ENCODE measurements at places on chromosomes 1 and 21. TPM values are rescaled to one million over a fixed set of nuclear protein-coding genes. Genes with fewer than 3 reads are reported as not detected.

DNA sequence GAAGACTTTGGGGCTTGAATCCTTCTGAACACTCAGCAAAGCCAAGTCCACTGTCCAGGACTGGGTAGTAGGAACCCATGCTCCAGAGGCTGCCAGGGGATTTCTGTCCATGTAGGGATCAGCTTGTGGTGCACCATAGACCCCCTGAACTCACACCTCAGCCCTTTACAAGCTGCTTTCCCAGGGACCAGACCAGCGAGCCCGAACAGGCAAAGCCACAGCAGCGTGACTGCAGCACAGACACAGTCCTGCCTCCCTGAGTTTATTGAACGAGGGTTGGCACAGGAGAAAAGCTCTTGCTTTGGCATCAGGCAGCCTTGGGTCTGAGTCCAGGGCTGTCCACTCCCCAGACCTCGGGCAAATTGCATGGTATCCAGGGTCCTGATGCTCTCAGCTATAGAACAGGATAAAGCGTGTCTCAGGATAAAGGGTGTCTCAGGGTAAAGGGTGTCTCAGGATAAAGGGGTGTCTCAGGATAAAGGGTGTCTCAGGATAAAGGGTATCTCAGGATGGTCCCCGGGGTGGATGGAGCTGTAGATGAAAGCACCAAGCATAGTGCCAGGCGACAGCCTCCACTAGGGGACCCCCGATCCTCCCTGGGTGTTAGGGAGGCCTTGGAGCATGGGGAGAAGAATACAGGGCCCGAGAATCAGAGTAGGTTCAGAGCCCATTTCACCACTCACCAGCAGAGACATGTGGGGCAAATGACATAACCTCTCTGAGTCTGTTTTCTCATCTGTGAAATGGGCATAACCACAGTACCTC lies 648.8 kb downstream of the NPHP4 start:
- DNase-seq: no peak

DNA sequence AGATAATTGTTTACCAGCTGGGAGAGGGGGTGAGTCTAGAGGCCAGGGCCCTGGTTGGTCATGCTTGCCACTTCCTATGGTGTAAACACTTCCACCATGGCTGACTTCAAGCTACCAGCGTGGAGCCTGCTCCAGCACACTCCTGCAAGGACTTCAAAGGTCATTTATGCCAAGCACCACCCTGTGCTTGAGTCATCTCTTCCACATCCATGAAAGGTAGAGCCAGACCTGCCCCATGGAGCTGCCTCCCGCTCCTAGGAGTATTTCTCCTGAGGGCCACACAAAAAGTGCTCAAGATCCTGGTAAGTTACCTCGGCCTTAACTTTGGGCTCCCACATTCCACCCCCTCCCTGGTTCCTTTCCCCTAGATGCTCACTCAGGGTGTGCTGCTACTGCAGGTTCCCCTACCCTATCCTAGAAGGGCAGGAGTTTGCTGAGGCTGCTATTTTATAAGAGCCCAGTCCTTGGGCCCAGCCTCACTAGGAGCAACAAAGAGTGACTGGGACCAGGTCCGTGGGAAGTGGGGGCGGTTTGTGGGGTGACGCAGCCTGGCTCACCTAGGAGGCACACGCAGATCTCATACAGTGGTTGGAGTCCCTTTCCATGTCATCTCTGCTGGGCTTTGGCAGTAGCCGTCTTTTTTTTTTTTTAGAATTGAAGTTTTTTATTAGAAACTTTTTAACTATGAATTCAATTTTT lies 2.4 kb downstream of the RAB7B start:
- DNase-seq: no peak

DNA sequence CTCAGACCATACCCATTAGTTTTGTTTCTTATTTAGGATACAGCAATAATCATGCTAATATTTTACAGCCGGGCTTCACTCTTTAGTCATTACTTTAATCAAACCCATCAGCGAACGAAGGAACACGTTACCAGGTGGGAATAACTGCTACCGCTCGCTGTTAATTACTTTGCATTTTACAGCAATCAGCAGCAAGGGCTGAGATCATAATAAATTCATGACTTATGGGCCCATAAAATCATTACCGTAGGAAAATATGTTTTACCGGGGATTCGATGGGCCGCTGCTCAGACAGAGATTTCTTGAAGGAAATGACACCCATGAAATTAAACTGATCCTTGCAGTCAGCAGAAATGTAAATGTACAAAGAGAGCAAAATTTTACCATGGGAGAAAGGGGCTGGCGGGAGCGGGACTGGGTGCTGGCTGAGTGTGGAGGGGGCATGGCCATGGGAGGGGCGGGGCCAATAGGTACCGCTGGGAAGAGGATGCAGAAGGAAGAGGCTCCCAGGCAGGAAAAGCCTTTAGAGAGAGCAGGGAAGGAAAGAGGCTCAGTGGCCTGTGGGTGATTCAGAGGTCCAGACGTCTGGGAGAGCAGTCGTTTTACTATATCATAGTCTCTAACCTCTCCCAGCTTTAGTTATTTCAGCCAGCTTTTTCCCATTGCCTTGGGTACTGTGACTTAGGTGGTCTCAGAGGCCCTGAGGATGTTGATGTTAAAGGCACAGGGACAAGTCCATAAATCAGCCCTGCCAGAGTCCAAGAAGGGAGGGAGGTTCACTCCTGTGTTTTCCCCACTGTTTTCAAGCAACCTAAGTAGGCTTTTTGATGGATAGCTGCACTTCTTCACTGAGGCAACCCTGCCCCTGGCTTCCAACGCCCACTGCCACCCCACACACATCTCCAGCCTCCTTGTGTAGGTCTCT lies 258.9 kb downstream of the SEC16B start:
- no peak for DNase-seq

DNA sequence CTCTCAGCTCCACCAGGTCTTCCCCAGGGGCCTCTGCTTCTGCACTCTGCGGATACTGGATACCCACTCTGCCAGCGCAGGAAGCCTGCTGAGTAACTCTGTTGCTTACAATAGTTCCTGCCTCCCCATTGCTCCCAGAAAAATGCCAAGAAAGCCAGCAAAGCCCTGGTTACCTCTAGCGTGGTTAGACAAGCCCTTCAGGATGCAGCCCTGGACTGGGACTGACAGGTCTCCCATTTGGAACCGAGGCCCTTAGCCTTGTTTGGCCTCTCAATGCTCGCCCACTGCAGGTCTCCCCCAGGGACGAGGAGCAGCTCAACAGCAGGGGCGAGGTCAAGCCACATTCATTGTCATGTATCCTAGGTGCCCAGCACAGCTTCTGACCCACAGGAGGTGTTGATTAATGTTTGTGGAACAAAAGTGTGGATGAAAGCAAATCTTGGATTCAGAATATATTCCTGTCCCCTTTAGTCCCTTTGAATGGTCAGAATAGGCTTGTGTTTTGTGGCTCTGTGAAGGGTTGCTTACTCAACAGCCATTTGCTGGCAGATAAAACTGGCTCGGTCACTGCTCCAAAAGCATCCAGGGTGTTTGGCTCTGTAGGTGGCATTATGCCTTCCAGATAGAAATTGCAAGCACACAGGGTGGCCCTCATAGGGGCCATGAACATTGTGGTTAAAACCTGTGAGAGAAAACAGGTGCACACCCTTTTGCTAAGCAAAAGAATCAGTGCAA lies 58.9 kb downstream of the C1orf198 start:
- DNase-seq: no peak

DNA sequence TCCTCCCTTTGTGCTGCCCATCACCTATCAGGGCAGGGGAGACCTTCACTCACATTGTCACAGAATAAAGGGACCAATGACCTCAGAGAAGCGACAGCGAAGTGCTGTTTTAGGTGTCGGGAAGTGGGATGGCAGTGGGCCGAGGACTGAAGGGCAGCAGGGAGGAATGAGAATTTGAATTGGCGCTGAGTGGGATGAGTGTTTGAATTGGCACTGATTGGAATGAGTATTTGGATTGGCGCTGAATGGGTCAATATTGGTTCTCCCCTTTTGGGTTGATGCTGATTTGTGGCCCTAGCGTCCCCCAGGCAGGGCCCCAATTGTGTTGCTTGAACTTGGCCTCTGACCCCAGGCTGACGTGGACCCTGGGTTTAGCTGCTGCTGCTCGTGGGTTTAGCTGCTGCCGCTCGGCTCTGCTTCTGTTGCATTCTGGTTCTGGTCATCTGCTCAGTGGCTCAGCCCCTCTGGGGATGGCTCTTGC lies 12.4 kb upstream of the UMODL1 start:
- DNase-seq: no peak

- no peak for DNase-seq
Measured at GRCh38 chr1:97538113-97538512, 382.7 kb downstream of the DPYD start.

DNA sequence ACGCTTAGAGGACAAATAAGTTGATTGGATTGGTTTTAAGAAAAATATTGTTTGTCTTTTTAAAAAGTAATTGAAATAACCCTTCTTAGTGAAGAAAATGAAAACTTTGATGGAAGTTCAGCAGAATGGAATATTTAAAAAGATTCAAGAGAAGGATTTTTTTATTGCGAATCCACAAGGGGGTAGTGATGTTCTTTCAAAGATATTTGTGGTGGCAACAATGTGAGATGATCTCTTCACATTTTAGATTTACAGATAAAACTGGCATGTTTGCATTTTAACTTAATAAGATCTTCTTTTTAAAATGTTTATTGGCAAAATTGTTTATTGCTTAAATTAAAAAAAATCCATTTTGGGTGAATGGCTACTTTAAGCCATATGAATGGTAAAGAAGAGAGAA lies 8.9 kb downstream of the CAMTA1 start:
- no peak for DNase-seq

GRCh38 chr1:2104621-2105427 lies 54.6 kb downstream of the PRKCZ start:
- no peak for DNase-seq

GRCh38 chr1:26703478-26703877 lies 7.7 kb downstream of the ARID1A start:
- DNase-seq: no peak

DNA sequence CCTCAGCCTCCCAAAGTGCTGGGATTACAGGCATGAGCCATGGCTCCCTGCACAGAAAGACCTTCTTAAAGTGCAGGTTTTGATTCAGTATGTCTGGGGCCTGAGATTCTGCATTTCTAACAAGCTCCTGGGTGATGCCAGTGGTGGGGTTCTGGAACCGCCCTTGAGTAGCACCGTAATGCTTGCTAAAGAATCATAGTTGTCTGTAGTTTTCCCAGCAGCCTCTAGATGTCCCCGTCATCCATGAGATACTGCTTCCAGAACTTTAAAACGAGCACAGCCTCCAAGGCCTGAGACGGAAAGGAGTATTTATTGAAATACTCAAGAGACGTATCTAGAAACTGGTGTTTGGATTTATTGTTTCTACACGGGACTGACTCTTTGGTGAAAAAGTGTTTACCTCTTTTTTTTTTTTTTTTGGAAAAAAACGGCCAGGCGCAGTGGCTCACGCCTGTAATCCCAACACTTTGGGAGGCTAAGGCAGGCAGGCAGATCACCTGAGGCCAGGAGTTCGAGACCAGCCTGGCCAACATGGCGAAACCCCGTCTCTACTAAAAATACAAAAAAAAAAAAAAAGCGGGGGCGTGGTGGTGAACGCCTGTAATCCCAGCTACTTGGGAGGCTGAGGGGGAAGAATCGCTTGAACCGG lies 2.6 kb upstream of the TOR3A start:
- DNase-seq: peak; percentile 49

GRCh38 chr1:115670476-115671175 lies 28.9 kb downstream of the VANGL1 start:
- no peak for DNase-seq

DNA sequence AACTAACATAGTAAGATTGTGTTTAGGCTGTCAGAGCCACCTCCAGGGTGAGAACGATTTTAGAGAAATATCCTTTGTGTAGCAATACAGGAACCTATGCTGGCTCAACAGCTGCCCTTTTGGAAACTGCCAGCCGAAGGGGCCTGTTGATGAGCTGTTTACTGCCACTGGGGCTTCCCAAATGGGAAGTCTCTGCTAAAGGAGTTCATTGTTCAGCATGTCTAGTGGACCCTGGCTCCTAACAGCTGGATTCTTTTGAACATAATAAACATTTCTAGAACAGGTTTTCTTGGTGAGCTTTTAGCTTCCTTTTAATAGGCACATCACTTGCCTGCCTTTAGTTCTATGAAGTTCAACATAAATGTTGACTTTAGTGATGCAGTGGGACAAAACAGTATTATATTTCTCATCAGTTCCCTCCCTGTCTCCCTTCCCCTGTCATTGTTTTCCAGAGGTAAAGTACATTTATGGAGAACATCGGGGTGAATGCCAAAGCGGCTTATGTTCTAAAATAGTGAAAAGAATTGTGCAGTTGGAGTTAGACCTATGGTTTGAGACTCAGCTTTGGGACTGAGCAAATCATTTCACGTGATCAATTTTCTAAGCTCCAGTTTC lies 57.4 kb downstream of the UCK2 start:
- DNase-seq: no peak

DNA sequence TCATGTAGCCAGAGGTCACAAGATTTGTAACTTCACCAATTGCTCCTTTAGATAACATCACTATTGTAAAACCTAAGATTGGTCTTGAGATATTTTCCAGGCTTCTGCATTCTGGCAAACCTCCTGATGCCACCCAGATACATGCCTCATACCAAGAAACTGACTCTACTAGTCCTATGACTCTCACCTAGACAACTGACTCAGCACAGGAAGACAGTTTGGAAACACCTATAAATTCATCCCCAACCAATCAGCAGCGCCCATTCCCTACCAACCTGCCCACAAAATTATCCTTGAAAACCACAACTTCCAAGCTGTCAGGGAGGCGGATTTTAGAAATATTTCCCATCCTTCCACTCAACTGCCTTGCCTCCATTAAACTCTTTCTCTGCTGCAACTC lies 2.6 kb downstream of the NME7 start:
- DNase-seq: no peak

GRCh38 chr1:19240673-19241538 lies 10.4 kb downstream of the EMC1 start:
- peak; percentile 75 for DNase-seq

DNA sequence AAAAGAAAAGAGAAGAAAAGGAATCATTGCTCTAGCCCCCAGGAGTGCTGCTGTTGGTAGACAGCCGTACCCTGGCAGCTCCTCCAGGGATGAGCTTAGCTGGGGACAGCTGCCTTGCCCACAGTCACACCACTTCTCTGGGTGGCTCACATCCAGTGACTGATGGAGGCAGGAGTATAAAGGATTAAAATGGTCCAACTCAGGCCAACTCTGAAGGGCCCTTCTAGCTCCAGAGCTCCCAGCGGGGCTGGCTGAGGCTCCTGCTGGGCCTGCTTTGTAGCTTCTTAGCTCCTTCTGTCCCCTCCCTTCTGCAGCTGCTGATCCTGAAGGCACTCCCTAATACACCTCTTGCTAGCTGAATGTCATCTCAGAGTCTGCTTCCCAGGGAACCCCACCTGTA lies 4.4 kb downstream of the CITED4 start:
- DNase-seq: no peak

- DNase-seq: no peak
Measured at GRCh38 chr1:155184351-155184811, 10.7 kb downstream of the TRIM46 start.

OR2L2 gene
- total RNA-seq: not detected

F5 gene
- not detected for total RNA-seq

PCSK9 gene
- 6.8 TPM for total RNA-seq

CLDN19 gene
- total RNA-seq: not detected

CATSPERE gene
- 1.1 TPM for total RNA-seq

ZSWIM5 gene
- total RNA-seq: 6.6 TPM

FAM3B gene
- total RNA-seq: 0.33 TPM
